Aorta (tissue), 5 donors: ENCODE measurements at places on chromosomes 4 and X.
A peak's percentile ranks its signal among the peaks of the same experiment; 100 is the strongest.

- H3K36me3 ChIP-seq = no peaks in the 10 kb centered on the region
- DNase-seq = no peak
- H3K27me3 ChIP-seq = no peaks in the 10 kb centered on the region
- no peak overlapping the region for H3K27ac ChIP-seq
Measured at GRCh38 chr4:40506066-40506465, 123.6 kb downstream of the RBM47 start.

- H3K4me3 ChIP-seq = peak overlapping the region; percentile 46
- no peaks in the 10 kb centered on the region for H3K27me3 ChIP-seq
- peak overlapping the region; percentile 89 for H3K27ac ChIP-seq
- H3K36me3 ChIP-seq = no peaks in the 10 kb centered on the region
Measured at GRCh38 chrX:136200466-136200865, 50.7 kb downstream of the MAP7D3 start.

DNA sequence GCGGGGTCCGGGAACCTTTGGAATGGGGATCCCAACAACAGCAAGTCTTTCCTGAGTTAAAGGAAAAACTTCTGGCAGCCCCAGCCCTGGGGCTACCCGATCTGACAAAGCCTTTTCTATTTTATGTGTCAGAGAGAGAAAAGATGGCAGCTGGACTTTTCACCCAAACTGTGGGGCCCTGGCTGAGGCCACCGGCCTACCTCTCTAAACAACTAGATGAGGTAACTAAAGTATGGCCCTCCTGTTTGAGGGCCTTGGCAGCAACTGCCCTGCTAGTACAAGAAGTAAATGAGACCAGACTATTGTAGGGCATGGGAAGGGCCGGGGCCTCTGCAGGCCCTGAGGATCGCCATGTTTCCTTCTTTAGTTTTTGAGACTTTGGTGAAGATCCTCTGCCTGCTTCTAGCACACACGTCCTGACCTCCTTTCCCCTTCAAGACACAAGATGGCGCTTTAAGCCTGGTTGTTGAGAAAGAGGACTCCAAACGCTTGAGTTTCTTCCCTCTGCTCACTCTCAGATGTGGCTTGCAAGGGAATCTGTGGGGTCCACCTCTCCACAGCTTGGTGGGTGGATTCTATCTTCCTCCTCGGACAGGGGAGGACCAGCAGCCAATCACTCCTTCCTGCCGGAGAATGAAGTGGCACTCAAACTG, 18.5 kb upstream of the DRD5 start:
- no peaks in the 10 kb centered on the region for H3K4me1 ChIP-seq
- no peak overlapping the region for H3K27ac ChIP-seq

DNA sequence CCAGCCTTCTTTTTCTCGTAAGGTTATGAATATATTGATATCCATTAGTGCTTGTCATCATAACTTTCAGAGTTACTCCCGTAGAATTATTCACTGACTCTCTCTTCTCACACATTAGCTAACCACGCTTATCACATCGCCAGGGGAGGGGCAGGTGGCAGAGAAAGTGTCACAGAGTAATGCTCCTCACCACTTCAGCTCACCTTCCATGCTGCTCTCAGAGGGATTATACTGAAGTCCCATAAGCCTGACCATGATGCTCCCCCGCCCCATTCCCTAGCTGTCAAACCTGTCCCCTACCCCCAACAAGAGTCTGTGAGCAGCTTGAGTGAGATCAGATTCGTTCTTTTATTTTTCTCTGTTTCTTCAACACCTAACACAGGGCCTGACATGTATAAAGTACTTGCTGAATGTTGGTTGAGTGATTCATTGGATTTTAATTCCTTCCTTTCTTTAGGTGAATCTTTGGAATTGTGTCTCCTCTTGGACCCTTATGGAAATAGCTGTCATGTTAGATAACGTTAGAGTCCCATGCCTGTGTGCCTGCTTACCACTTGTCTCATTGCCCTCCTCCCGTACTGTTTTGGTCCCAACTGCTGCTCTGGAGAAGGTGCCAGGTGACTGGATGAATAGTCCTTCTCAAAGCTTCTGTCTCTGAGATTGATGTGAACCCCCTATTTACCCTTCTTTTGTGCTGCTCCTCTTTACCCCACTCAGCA, 55.1 kb downstream of the RS1 start:
- H3K4me3 ChIP-seq = no peak overlapping the region
- H3K36me3 ChIP-seq = no peaks in the 10 kb centered on the region
- no peak for DNase-seq
- H3K4me1 ChIP-seq = no peaks in the 10 kb centered on the region
- no peak overlapping the region for H3K27ac ChIP-seq

DNA sequence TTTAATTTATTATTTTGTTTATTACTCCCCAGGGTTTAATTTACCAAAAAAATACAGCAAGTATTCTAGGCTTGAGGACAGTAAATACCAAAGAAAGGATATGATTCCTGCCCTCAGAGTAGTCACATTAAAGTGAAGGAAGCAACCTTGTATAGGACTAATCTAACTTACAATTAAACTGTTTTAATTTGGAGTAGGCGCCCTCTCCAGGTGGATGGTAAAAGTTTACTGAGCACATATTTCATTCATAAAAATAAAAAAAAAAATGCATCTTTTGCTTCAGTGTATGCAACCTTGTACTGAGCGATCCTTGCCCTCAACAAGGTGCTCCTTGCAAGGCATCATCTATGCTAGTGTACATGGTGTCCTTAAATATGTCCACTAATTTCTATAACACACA, 72.0 kb upstream of the MAGEB16 start:
- H3K4me3 ChIP-seq = no peak overlapping the region
- no peak overlapping the region for H3K27ac ChIP-seq
- H3K4me1 ChIP-seq = no peaks in the 10 kb centered on the region
- H3K36me3 ChIP-seq = no peaks in the 10 kb centered on the region

DNA sequence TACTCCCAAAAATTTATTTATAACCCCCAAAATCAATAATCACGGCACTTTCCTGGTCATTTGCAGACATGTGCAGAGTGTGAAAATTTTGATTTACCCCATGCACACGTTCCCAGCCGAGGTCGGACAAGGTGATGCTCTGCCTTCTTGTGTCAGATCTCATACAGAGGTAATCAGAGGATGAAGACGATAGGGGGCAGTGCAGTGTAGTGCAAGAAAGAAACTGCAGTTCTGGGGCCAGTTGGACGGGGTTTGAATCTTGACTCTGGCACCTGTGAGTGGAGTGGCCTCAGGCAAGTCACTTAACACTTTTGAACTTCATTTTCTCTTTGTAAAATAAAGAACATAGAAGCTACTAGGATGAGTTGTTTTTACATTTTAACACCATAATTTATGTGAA, 88.4 kb downstream of the FRMPD3 start:
- no peaks in the 10 kb centered on the region for H3K4me1 ChIP-seq
- H3K36me3 ChIP-seq = no peaks in the 10 kb centered on the region
- no peaks in the 10 kb centered on the region for H3K27me3 ChIP-seq
- DNase-seq = no peak

DNA sequence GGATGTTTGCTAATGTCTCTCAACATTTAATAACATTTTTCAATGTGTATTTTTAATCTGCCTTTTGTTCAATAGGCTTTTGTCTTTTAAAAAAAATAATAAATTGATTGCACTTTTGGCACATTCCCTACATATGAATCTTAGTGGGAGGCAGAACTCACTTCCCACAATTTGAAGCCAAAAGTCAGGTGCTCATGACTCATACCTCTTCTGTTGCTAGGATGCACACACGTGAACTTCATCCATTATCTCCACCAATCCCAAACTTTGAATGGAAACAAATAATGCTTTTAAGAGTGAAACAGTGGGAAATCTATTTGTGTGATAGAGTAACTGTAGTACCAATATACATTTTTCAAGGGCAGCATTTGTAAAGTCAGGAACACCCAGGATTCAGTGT, 260.5 kb downstream of the IQCM start:
- no peaks in the 10 kb centered on the region for H3K36me3 ChIP-seq
- H3K27me3 ChIP-seq = no peaks in the 10 kb centered on the region
- H3K4me1 ChIP-seq = no peaks in the 10 kb centered on the region
- no peak overlapping the region for H3K27ac ChIP-seq
- no peak for DNase-seq
- no peak overlapping the region for H3K4me3 ChIP-seq

DNA sequence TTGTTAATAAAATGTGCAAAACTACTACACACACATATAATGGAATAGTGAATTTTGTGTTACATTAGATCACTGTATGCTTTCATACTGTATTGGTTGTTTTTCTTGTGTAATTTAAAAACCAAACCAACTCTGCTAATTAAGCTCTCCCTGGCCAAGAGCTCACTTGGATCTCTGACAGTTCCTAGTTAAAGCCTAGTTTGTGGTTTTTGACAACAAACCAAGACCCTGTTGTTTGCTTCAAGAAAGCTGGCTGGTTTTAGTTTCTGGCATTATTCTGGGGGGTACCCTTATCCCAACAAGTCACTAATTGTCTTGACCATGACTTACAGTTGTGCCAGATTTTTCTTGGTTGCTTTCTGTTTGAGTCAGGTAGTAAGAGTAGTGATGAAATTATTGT, 121.4 kb upstream of the CXorf66 start:
- H3K27ac ChIP-seq = no peak overlapping the region
- H3K4me1 ChIP-seq = no peaks in the 10 kb centered on the region
- no peak for DNase-seq
- H3K27me3 ChIP-seq = no peaks in the 10 kb centered on the region
- no peaks in the 10 kb centered on the region for H3K36me3 ChIP-seq

DNA sequence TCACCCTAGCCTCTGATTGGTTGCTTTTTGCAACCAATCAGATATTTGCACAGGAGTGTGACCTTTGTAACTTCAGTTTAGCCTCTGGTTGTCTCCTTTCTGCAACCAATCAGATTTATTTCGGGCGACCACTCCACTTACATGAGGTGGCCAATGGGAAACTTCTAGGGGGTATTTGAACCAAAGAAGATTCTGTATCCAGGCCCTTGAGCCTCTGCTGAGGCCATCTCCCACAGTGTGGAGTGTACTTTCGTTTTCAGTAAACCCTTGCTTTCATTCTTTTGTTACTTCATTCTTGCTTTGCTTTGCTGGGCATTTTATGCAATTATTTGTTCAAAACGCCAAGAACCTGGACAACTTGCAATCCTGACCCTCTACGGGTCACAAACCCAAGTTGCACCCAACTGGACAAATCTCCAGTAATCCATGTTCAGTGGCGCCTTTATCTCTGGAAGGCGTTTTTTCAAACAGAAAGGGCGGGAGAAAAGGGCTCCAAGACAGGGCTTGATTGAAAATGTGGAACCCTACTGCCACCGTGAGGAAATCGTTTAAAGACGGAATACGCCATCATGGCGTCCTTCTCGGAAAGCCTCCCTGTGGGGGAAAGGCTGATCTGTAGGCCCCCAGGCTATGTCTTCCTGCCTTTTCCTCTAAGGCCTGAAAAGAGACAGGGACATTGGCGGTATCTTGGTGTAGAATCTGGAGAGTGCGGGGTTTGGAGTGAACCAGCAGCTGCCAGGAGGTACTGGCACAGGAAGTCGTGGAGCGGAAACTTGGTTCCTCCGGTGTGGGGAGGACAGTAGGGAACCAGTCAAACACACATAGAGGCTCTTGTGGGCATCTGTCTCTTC, 184.6 kb downstream of the OR13H1 start:
- no peak for DNase-seq
- no peak overlapping the region for H3K27ac ChIP-seq
- H3K36me3 ChIP-seq = no peaks in the 10 kb centered on the region
- no peaks in the 10 kb centered on the region for H3K4me1 ChIP-seq
- no peaks in the 10 kb centered on the region for H3K27me3 ChIP-seq

GRCh38 chr4:80306260-80306659, 29.3 kb upstream of the CFAP299 start:
- H3K4me3 ChIP-seq = no peak overlapping the region
- no peaks in the 10 kb centered on the region for H3K36me3 ChIP-seq
- H3K27me3 ChIP-seq = no peaks in the 10 kb centered on the region
- DNase-seq = no peak
- no peaks in the 10 kb centered on the region for H3K4me1 ChIP-seq

DNA sequence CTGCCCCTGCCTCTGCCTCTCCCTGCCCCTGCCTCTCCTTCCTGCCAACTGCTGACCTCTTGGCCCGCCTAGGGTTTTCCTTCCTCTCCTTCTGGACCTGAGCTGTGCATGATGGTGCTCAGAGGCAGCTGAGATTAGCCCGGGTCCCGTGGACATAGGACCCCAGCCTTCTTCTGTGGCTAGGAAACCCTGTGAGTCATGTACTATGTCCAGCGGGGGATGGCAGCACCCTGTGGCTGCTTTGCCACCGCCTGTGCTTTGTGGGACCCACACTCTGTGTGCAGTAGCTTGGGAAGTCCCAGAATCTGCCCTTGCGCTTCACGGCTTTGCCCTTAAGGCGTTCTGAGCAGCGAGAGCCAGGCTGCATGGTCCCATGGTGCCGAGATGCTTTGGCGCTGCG, 105.5 kb upstream of the PSAPL1 start:
- no peak overlapping the region for H3K4me3 ChIP-seq
- H3K27ac ChIP-seq = no peak overlapping the region
- no peaks in the 10 kb centered on the region for H3K27me3 ChIP-seq

DNA sequence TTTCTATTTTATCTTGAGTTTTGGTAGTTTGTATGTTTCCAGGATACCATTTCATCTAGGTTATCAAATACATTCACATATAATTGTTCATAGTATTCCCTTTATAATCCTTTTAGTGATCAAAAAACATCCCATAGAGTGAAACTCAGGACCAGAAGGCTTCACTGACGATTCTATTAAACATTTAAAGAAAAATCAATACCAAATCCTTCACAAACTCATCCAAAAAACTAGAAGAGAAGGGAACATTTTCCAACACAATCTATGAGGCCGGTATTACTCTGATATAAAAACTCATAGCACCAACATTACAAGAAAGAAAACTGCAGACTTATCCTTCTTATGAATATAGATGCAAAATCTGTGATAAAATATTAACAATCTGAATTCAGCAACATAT, 203.4 kb downstream of the ANKRD50 start:
- no peak overlapping the region for H3K4me3 ChIP-seq
- H3K36me3 ChIP-seq = no peaks in the 10 kb centered on the region
- no peak overlapping the region for H3K27ac ChIP-seq
- no peaks in the 10 kb centered on the region for H3K27me3 ChIP-seq
- DNase-seq = no peak

- H3K27ac ChIP-seq = no peak overlapping the region
- H3K36me3 ChIP-seq = no peaks in the 10 kb centered on the region
- H3K4me3 ChIP-seq = no peak overlapping the region
Measured at GRCh38 chr4:123869286-123870215, 473.0 kb downstream of the SPRY1 start.

DNA sequence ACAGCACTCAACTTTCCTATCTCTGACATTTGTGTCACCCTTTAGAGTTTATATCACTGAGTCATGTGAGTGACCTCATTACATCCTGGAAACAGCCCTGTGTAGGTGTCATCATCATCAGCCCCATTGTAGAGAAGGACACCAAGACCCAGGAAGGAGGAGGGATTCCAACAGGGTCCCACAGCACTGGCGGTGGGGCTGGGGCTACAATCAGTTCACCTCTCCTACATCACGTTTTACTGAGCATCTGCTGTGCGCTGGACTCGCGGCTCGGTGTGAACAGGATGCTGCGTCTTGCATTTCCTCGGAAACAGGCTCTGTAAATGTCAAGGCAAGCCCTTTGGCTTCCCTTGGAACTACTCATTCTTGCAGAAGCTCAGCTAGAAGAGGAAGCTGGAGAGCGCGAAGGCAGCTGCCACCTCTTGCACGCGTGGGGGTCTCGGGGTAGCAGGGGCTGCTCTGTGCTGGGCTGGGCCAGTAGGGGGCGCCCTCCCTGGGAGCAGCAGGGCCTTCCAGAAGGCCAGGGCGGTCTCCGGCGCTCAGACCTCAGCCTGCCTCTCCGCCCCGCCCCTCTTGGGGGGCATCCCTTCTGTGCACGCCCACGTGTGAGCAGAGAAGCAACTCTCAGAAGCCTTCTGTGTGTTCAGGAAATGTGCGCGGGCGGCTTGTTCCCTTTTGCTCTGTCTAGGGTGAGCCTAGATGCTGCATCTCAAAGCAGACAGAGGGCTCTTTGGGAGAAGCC, 29.0 kb downstream of the REELD1 start:
- no peaks in the 10 kb centered on the region for H3K27me3 ChIP-seq
- no peak overlapping the region for H3K4me3 ChIP-seq
- H3K36me3 ChIP-seq = no peaks in the 10 kb centered on the region
- peak; percentile 56 for DNase-seq
